ENCODE measurements at places on chromosomes 13 and 19.
A peak's percentile ranks its signal among the peaks of the same experiment; 100 is the strongest.

DNA sequence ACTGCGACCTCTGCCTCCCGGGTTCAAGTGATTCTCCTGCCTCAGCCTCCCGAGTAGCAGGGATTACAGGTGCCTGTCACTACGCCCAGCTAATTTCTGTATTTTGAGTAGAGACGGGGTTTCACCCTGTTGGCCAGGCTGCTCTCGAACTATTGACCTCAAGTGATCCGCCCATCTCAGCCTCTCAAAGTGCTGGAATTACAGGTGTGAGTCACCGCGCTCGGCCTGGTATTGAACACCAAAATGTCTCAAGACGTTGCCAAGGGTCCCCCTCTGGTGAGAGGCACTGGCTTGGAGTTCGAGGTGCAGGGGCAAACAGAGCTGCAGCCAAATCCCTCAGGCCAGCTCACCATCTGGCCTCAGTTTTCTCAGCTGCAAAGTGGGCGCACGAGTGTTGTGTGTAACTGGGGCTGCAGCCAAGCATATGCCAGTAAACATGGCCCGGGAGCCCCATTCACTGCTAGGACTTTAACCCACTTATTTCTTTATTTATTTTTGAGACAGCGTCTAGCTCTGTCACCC, 8.0 kb downstream of the TJP3 start:
- DNase-seq, result no peak

DNA sequence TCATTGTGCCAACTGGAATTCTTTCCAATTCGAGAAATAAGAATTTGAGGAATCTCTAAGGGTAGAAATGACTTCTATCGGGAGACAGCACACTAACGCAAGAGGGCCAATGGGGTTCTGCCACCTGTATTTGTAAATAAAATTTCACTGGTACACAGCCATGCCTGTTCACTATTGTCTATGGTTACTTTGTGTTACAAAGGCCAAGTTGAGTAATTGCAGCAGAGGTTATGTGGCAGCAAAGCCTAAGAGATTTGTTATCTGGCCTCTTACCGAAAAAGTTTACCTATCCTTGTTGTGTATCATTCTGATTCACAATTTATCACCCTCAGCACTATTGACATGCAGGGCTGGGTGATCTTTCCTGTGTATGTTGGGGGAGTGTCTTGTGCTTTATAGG, 278.0 kb downstream of the KLF5 start:
- DNase-seq, result no peak

GRCh38 chr13:112605531-112605990, 17.6 kb upstream of the TUBGCP3 start:
- DNase-seq, result no peak

DNA sequence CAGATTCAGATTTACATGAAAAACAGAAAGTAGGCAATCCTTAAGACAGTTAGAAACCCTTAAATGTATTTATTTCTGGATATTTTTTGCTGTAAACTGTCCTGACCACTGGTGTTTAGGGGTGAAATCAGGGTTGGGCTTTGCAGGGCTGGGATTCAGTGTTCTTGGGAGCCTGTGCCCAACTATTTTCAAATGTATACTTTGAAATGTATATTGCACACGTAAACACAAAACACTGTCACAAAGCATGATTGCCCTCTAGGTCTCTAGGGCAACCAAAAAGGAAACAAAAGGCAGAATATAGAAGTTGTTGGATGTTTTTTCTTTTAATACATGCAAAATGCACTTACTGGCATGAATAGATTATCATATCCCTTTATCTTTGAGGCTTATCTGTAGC, 1185.4 kb downstream of the DIAPH3 start:
- DNase-seq, result no peak

- no peak for DNase-seq
These were observed 132.2 kb downstream of the NUFIP1 start for GRCh38 chr13:44857061-44857460.

DNA sequence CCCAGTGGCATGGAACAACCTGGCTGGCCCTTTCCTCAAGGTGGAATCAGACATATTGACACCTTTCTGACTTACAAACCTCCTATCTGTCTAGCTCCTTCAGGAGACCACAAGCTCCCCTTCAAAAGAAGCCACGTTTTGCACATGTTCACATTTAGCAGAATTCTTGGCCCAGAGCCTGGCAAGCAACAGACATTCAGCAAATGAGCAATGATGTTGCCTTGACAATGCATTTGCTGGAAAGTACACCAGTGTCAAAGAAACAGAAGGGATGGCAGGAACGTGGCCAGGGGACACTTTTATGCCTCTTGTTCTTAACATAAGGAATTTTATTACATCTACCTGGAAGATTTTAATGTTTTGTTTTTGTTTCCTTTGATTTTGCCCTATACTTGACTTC, 85.5 kb upstream of the FGF14 start:
- no peak for DNase-seq

DNA sequence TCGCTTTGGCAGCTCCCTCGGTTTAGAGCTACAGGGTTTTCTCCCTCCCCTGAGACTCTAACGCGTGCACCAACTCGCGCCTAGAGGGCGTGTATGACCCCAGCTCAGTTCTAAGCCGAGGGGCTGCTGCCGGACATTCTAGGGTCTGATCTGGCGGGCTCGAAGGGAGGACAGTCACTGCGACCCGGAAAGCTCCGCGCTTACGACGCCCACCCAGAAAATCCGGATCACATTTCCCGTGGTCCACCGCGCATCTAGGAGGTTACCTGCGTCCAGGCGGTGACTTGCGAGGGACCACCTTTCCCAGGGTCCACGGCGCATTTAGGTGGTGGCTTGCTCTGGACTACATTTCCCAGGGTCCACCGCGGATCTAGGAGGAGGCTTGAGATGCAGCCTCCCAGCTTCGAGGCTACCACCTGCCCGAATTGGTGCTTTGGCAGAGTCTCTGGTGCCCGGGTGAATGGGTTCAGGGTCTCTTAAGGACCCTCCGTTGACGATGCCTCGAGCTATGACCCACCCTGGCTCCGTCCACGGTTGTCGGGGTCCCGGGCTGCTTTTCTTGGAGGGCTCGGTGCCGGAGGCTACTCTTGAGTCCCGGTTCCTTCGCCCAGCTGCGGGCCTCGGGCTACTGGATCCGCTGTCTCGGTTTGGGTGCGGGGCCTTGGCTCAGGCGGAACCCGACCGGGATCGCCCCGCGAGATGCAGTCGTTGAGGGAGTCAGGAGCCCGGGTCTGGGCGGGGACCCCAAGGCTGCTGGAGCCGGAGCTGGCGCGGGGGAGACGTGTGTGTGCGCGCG, 30.5 kb downstream of the ZNF146 start:
- DNase-seq, result no peak

DNA sequence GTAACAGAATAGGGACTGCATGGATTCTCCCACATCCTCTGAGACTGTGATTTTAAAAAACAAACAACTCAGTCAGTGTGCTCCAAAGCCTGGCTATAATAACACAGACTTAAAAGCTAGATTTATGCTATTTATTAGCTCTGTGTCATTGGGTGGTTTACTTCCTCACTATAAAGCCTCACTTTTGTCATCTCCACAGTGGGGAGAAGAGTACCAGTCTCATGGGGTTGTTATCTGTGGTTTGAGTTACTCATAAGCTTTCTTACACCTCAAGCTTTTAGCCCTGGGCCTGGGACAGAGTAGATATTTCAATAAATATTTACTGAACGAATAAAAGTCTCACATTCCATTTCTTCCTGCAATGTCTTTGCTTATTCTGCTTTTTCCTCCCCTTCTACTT, 5.3 kb downstream of the RNASEH2B start:
- DNase-seq, result no peak

DNA sequence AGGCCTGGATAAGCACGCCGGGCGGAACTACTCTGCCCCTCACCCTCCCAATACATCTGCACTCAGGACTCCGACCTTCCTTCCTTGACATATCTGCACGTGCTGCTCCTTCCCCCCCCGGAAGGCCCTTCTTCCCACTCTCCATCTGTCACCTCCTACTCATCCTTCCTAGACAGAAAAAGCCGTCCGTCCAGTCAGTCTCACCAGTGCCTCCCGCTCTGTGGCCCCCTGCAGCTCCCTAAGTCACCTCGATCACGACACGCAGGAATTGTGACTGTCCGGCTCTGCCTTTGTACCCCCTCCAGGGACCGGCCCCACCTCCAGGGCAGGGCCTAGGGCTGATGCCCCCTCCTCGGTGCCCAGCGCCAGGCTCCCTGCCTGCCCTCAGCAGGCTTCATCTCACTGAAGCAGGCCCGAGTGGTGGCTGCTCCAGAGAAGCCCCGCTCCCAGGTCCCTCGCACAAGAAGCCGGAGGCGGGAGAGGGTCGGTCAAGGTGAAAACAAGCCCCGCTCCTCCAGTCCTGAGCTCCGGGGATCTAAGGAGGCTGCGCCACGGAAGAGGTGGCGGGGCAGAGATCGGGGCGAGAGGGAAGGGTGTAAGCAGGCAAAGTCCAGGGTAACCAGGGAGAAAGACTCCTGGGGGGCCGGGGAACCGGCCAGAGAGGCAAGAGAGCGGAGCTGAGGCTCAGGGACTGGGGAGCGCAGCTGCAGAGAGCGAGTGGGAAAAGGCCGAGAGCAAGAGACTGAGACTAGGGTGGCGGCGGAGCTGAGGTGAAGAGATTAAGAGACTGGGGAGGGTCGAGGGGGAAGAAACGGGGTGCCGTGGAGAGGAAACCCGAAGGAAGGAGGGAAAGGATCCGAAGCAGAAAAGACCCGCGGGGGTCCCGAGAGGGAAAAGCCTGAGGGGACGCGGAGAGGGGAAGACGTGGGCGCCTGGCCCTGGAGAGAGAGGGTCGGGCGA, 1.1 kb downstream of the PPP6R1 start:
- DNase-seq, result peak; percentile 39

DNA sequence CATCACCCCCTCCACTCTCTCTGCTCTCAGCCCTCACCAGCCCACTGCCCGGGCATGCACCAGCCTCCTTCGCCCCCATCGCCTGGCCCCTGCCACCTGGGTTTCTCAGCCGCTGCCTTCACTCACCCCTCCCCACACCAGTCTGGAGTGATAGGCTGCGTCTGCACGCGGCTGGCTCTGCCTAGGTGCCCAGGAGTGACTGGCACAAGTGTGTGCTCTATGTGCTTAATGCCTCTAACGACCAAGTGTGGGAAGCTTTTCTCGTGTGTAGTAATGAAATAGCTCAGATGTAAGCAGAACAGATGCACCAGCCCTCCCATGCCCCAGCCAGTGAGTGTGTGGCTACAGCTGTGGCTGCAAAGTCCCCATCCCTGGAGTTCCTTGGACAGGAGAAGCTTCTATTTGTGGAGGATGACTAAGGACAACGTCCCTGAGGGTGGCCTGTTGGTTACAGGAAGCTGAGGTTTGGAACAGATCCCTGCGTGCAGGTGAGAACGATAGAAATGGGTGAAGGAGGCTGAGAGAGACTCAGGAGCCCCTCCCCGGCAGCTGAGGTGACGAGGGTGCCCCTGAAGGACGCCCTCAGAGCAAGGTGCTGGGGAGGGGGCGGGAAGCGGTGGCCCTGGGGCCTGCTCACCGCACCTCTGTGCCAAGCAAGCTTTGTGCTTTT, 35.6 kb downstream of the ATP11A start:
- DNase-seq, result peak; percentile 3

GRCh38 chr13:48485432-48485831, 47.4 kb downstream of the RCBTB2 start:
- no peak for DNase-seq

DNA sequence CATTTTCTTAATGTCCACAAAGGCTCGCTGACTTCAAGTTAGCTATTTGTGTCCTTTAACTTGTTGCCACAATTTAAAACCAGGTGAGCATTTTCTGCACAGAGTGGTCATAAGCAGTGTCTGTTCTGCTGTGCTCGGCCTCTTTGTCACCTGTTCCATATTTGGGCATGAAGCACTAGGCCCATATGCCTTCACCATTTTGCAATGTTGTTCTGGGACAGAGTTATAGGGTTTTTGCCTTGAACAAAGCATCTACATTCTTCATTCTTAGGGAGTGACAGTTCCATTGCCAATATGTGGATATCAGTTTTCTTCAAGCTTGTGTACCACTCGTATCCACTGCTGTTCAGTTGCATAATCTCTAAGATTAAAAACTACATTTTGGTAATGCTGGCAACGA, 56.1 kb downstream of the LRCH1 start:
- DNase-seq, result no peak

- DNase-seq, result peak; percentile 86
These were observed 399 bp upstream of the SPTBN4 start for GRCh38 chr19:40466219-40466984.

- DNase-seq, result no peak
These were observed 26.8 kb downstream of the COG6 start for GRCh38 chr13:39682310-39682709.

- no peak for DNase-seq
These were observed 62.0 kb upstream of the C1QTNF9B start for GRCh38 chr13:23959231-23959862.

GRCh38 chr13:76942363-76942762, 5.9 kb upstream of the ACOD1 start:
- DNase-seq, result no peak

GRCh38 chr19:35732540-35733179, 9.6 kb downstream of the IGFLR1 start:
- no peak for DNase-seq

- peak; percentile 61 for DNase-seq
These were observed 14.0 kb upstream of the GJA3 start for GRCh38 chr13:20174656-20175405.

DNA sequence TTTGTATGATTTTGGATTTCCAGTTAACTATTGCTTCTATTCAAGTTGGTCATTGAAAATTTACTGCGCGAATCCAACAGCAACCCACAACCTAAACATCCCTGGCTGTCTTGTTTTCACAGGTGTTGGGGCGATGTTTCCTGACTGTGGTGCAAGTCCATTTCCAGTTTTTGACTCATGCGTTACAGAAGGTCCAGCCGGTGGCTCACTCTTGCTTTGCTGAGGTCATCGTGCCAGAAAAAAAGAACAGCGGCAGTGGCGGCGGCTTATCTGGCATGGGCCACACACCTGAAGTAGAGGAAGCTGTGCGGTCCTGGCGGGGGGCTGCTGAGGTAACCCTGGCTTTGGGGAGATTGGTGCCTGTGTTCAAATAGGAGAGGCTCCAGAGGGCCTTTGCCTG, 45.2 kb upstream of the GPI start:
- DNase-seq, result no peak

GRCh38 chr13:25085125-25085742, 10.7 kb upstream of the PABPC3 start:
- no peak for DNase-seq

DNA sequence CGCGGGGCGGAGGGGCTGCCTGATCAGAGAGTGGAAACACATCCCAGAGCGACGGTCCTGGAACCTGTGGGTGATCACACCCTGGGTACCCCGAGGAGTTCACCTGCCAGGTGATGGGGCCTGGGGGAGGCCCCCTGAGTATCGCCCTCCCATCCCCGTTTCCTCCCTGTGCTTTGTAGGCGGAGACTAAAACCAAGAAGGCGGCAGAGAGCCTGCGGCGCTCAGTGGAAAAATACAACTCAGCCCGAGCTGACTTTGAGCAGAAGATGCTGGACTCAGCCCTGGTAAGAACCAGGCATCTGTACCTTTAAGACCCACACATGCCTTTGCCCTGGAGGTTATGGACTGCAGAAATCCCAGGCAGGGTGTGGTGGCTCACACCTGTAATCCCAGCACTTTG, 19.3 kb downstream of the FCHO1 start:
- no peak for DNase-seq

- DNase-seq, result no peak
These were observed 285.4 kb downstream of the ATP8A2 start for GRCh38 chr13:25657157-25657556.

GRCh38 chr13:69683921-69684686, 423.5 kb upstream of the ATXN8OS start:
- DNase-seq, result no peak
